Testis (tissue), 5 donors: ENCODE measurements at places on chromosomes 1 and 21. TPM values are rescaled to one million over a fixed set of nuclear protein-coding genes. Genes with fewer than 3 reads are reported as not detected.

DNA sequence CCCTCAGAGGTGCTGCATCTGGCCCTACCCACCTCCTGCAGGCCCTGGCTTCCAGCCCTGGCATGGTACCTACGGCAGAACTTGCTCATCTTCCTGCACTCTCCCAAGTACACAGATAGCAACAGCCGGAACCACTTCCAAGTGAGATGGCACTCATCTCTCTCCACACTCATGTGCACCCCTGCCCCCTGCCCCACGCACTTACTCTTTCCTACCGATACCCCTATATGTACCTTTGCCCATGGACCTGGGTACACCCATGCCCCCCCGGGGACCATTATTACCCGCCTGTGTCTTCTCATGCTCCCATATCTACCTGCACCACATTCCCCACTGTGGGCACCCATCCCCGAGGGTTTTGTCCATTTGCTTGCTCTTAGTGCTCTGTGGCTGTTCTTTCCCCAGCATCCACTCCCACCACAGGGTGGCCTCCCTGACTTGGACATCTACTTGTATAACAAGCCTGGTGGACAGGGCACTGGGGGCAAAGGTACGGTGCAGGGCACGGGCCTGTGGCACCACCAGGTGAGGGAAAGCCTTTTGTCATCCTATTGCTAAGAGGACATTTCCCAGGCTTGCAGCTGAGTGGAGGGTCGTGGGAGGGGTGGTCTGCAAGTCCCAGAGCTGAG is 14.7 kb downstream of the HYI start:
- no peak for DNase-seq

DNA sequence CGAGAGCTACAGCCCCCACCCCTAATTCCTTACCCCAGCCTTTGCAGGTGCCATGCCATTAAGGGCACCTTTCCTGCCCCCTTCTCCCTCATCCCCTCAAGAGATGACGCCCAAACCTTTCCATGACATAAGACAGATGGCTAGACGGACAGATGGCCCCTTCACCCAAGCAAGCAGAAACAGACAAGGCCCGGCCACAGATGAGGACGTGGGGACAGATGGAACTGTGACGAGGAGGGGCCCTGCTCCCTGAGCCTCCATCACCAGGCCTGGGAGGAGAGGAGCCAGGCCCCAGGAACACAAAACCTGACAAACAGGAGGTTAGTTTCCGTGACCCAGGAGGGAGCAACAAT is 24.7 kb upstream of the PEF1 start:
- DNase-seq: no peak

GRCh38 chr21:28982637-28983036 is 10.0 kb downstream of the LTN1 start:
- no peak for DNase-seq

GRCh38 chr1:45026446-45026845 is 14.4 kb downstream of the UROD start:
- no peak for DNase-seq

- DNase-seq: no peak
Observed at GRCh38 chr1:36846357-36846756, 188.0 kb downstream of the GRIK3 start.

GRCh38 chr1:184775329-184775728 is 20.7 kb upstream of the EDEM3 start:
- DNase-seq: no peak

- no peak for DNase-seq
Observed at GRCh38 chr1:217134857-217135568, 411.8 kb upstream of the ESRRG start.

- no peak for DNase-seq
Observed at GRCh38 chr1:32023351-32023750, 9.7 kb downstream of the KHDRBS1 start.

- no peak for DNase-seq
Observed at GRCh38 chr1:197391303-197392226, 123.5 kb downstream of the CRB1 start.

DNA sequence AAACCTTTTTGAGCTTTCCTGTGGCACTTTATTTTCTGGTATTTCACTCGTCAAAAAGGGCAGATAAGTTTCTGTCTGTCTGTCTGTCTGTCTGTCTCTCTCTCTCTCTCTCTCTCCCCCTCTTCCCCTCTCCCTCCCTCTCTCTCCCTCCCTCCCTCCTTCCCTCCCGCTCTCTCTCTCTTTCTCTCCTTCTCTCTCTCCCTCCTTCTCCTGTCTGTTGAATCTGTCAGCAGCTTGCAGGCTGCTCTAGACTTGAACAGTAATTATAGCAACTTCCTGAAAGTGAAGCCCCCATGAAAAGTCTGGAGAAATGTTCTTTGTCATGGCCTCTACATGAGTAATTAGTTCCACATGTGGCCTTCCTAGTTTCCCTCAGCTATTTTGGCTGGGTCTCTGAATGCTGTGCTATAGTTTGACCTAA is 275.2 kb upstream of the C1orf105 start:
- no peak for DNase-seq

- no peak for DNase-seq
Observed at GRCh38 chr1:12485231-12486058, 132.6 kb downstream of the DHRS3 start.

- peak; percentile 37 for DNase-seq
Observed at GRCh38 chr1:21818656-21819055, 6.6 kb downstream of the LDLRAD2 start.

- DNase-seq: no peak
Observed at GRCh38 chr1:108882837-108883236, 6.1 kb downstream of the GPSM2 start.

DNA sequence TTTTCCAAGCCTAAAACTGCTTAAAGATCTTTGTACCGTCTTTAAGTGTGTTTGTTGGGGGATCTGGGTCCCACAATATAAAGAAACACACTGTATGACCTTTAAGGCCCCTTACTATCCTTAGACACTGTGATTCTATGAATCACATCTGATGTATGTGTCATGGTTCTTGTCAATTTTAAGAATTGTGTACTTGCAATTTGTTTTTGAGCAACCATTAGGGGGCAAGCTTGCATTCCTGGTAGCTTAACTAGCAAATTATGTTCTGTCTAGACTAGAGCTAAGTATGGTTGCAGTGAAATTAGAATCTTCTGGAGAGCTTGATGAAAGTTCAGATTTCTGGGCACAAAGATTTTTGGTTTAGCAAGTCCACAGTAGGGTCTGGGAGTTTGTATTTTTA is 219.5 kb downstream of the TPR start:
- peak; percentile 22 for DNase-seq

- DNase-seq: no peak
Observed at GRCh38 chr1:41811051-41811795, 107.5 kb downstream of the HIVEP3 start.

DNA sequence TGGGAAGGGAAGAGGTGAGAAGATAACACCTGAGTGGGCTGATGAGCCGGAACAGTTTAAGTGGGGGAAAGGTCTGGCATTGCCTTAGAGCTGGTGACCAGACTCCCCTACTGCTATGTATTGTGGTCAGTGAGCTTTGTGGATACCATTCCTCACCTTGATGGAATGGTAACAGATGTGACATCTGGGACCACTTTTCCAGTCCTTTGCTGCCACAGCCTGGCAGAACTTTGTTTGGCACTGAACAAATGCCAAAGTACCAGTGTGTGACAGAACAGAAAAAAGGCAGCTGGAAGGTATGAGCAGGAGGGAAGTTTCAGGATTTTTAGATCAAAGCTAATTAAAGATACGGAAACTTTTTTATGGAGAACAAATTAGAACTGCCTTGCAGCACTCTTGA is 6.2 kb downstream of the MED8 start:
- DNase-seq: no peak

GRCh38 chr1:164958982-164959768 is 397.3 kb downstream of the LMX1A start:
- no peak for DNase-seq

DNA sequence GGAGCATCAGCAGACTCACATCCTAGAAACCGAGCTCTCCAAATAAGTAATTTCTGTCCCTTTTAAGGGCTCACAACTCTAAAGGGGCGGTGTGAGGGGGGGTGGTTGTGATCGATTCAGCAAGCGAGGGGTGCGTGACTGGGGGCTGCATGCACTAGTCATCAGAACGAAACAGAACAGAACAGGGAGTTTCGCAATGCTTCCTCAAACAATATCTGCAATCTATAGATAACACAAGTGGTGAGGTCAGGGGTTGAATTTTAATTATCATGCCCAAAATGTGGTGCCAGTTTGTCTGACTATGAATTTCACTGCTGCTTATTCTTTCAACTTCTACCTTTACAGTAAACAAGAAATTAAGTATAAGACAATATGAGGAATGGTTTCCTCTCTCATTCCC is 1003.0 kb upstream of the NCAM2 start:
- DNase-seq: no peak

The LCE5A gene
- total RNA-seq: not detected

The UBE2J2 gene
- total RNA-seq: 133 TPM

The HMGCS2 gene
- total RNA-seq: 2.5 TPM

The RGSL1 gene
- total RNA-seq: 12.6 TPM

The FCGR2B gene
- 1.1 TPM for total RNA-seq
